ENCODE measurements at places on chromosomes 13 and 19.

DNA sequence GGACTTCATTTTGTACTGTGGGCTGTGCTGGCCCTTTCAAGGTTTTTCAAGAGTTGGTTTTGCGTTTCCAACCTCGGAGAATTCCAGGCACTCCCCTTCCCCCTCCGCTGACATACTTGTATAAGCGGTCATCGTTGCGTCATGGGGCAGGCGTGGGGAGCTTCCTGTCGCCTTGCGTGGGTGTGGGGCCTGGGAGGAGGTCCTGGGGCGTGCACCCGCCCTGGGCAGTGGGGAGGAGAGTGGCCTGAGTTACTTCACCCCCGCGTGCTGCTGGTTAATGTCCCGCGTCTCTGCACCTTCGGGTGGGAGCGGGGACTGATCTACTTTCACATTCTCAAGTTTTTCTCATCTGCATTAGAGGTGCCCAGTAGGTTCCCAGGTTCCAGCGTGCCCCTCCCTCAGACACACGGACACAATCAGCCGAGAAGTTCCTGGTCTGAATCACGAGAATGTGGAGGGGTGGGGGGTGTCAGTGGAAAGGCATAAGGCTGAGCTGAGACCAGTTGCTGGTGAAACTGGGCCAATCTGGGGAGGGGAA, 4.1 kb downstream of the IER2 start:
- peak; percentile 68 for DNase-seq

DNA sequence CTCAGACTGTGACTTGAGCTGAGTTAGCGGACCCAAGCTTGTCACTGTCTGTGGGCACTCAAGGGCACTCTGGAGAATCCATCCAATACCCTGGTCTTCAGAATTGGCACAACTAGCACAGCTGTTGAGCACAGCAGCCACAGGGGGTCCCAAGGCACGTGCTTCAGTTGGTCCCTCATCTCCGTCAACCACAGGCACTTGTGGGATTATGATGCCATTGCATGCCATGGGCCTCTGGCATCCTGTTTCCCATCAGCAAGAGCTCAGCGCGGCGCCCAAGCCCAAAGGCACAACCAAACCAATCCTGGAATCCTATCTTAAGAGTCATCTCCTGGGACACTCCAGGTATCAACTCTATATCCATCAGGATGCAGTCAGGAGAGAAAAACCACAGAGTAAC, 3.7 kb upstream of the B3GNT8 start:
- DNase-seq = no peak

DNA sequence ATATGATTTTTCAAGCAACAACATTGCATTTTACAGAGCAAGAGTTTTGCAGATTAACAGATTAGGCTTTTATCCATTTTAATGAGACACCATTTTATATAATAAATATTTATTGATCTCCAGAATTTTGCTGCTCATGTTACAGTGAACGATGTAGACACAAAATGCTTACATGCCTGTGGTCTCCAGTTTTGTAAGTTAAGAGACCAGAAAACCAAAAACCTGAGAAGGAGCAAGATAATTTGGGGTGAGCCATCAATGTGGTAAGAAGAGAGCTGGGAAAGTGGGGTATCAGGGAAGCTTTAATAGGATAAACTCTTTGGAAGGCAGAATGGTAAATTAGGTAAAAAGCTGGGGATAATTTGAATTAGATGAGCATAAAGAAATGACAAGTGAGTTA, 2100.5 kb upstream of the PCDH20 start:
- DNase-seq = no peak

DNA sequence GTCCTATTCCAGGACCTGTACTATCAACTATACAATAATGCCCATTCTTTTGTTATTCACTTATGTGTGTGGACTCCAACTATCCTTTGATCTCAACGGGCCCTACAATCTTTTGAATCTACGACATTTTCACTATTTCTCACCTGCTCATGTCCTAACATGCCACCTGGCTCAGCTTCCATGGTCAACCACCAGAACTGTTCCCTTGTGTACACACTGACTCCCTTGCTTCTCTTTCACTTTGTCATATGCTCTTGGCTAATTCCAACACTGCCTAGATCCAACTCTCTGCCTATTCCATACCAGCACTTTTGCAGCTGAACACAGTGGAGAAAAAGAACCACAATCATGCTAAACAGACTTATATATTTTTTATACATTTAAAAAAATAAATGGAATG, 53.1 kb downstream of the MICU2 start:
- DNase-seq = no peak

DNA sequence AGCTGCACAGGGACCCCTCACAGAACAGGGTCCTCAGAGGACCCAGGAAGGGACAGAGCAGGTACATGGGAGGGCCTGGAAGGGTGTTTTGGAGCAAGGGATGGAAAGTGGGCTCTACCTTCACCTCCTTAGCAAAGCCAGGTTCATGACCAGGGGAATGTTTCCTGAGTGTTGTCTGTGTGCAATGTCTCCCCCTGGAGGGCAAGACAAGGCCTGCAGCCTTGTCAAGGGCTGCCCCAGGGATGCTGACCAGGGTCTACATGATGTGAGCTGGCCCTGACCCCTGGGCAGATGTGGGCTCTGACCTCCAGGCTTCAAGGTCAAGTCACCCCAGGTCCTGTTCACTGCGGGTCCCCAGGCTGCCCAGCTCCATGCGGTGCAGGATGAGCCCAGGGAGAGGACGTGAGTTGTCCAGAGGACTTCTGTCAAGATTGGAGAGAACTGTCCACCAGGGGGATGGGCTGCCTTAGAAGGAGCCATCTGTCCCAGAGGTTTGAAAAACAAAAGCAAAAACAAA, 1.0 kb upstream of the CEACAM1 start:
- DNase-seq = peak; percentile 74

GRCh38 chr19:42132030-42132628, at the start of gene POU2F2:
POU2F2 (minus strand) TSS chr19:42132446; CDS start chr19:42132411, 35 bp downstream.
- peak; percentile 88 for DNase-seq

GRCh38 chr13:98976338-98976737, 1.5 kb downstream of the DOCK9 start:
- no peak for DNase-seq

DNA sequence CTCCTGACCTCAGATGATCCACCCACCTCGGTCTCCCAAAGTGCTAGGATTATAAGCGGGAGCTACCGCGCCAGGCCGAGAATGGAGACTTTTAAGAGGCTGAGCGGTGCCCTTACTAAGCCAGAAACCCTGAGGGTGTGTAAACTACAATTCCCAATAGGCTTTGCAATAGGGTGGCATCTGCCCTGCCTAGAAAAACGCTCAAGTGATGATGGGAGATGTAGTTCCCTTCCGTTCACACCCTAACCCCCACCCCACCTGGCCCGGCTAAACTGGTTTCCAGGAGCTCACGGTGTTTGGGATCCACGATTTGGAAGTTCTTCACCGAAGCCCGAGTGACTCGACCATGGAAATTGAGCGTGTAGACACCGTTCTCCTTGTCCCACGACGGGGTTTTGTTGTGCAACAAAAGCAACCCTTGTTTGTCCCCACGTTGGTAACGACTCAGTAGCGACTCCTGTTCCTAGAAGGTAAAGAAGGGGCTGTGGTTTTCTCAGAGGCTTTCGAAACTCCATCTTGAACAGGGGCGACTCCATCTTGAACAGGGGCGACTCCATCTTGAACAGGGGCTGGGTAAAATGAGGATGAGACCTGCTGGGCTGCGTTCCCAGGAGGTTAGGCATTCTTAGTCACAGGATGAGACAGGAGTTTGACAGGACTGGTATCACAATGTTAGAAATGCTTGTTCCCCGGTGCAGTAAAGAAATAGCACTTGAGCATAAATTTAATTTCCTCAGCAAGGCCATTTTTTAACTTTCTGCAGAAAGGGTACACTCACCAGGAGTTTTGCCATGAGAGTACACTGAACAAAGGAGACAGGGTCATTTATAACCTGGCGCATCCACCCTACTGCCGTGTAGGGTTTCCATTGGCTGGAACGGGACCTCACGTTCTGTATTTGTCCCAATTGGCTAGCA, 9.8 kb downstream of the PPP1R15A start:
- no peak for DNase-seq

DNA sequence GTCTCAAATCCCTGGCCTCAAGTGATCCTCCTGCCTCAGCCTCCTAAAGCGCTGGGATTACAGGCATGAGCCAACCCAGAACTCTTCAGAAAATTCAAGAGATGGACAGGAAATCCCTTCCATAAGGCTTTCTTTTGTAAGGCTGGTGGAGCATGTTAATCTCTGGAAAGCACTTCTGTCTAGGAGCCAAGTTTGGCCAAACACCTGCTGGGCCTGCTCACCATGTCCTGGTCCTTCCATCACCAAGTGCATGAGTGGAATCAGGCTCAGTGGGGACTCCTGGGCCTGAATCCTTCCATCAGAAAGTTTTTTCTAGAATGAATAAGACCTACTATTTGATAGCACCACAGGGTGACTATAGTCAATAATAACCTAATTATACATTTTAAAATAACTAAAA, 148.0 kb downstream of the DCLK1 start:
- DNase-seq = no peak

GRCh38 chr19:40424637-40425449, 949 bp downstream of the SERTAD1 start:
- peak; percentile 35 for DNase-seq

DNA sequence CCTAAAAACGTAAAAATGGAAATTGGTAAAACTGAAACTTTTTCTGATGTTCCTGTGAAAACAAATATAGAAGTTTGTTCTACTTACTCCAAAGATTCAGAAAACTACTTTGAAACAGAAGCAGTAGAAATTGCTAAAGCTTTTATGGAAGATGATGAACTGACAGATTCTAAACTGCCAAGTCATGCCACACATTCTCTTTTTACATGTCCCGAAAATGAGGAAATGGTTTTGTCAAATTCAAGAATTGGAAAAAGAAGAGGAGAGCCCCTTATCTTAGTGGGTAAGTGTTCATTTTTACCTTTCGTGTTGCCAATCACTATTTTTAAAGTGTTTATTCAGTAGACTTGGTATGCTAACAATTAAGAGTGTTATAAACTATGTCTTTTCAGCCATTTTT, 25.6 kb downstream of the BRCA2 start:
- DNase-seq = no peak

GRCh38 chr13:29958476-29958875, 108.1 kb upstream of the UBL3 start:
- no peak for DNase-seq

- DNase-seq = no peak
Observed at GRCh38 chr19:54096617-54097106, 3.9 kb downstream of the OSCAR start.

- DNase-seq = no peak
Observed at GRCh38 chr13:41200126-41200525, 5.8 kb upstream of the KBTBD7 start.

- no peak for DNase-seq
Observed at GRCh38 chr19:6744381-6745301, 5.2 kb downstream of the TRIP10 start.

- DNase-seq = no peak
Observed at GRCh38 chr19:40576151-40576584, 505 bp upstream of the SHKBP1 start.

All from stimulated activated CD4-positive, alpha-beta T cell treated with anti-CD3 and anti-CD28 coated beads, Interleukin-2, amount 100 ng/mL, for 24 hours (primary cell).